ENCODE measurements at places on chromosomes 16 and 17.
A peak's percentile ranks its signal among the peaks of the same experiment; 100 is the strongest.

- DNase-seq, result no peak
Observed at GRCh38 chr17:73491648-73492047, 152.6 kb downstream of the SDK2 start.

- DNase-seq, result no peak
Observed at GRCh38 chr17:67343237-67343636, 23.1 kb downstream of the PSMD12 start.

GRCh38 chr17:9218064-9218635 lies 196.8 kb downstream of the NTN1 start:
- no peak for DNase-seq

GRCh38 chr17:57873261-57874057 lies 23.6 kb upstream of the MRPS23 start:
- no peak for DNase-seq

DNA sequence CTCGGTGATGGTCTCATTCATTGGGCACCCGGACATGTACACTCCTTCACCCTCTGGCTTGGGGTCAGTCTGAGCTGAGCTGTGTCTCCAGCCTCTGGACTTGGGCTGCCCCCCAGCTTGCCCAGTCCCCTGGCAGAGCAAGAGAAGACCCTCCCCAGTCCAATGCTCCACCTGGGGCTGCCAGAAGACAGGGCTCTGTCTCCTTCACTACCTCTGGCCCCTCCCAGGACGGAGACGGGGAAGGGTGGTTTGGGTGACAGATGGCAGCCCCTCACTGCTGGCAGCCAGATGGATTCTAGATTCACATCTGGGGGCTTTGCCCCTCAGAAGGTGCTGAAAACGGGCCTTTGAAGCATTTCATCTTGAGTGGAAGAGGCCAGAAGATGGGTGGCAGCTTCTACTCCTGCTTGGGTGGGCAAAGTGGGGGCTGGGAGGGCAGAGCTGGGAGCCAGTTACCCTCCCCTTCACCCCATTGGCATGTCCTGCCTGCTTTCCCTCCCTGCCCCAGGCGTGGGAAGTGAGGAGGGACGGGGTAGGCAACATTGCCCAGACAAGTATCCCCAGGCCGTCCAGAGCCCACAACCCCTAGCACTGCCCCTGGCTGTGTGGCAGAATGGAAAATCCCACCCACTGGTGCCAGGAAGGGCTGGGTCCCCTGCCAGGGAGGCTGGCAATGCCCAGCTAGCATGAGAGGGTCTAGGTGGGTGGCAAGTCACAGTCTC lies 13.9 kb downstream of the NGFR start:
- DNase-seq, result no peak

DNA sequence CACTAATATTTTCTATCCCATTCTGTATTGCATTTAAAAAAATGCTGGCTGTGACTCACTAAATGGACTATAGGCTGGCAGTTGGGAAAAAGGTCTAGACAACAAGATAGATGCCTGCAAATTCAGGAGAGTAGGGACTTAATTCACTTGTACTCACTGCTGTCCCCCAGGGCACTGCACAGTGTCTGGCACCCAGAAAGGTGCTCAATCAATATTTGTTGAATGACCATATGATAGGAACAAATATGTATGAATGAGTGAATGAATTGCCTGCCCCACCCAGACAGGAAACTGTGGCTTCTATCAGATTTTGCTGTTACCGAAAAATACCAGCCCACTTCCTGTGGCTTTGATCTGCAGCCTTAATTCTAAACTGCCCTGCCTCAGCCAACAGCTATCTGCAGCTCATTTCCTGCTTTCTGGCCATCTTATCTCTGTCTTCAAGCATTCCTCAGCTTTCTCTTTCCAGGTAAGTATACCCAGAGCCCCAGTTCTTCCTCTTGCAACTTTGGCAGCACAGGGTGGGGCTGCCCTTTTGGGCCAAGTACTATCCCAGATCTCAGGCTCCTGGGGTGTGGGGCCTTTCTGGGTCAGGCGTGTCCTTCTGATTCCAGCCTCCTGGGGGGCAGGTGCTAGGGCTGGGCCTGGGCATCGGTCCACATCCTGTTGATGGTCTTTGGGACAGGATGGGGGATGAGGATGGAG lies 15.3 kb upstream of the TNS4 start:
- peak; percentile 39 for DNase-seq

DNA sequence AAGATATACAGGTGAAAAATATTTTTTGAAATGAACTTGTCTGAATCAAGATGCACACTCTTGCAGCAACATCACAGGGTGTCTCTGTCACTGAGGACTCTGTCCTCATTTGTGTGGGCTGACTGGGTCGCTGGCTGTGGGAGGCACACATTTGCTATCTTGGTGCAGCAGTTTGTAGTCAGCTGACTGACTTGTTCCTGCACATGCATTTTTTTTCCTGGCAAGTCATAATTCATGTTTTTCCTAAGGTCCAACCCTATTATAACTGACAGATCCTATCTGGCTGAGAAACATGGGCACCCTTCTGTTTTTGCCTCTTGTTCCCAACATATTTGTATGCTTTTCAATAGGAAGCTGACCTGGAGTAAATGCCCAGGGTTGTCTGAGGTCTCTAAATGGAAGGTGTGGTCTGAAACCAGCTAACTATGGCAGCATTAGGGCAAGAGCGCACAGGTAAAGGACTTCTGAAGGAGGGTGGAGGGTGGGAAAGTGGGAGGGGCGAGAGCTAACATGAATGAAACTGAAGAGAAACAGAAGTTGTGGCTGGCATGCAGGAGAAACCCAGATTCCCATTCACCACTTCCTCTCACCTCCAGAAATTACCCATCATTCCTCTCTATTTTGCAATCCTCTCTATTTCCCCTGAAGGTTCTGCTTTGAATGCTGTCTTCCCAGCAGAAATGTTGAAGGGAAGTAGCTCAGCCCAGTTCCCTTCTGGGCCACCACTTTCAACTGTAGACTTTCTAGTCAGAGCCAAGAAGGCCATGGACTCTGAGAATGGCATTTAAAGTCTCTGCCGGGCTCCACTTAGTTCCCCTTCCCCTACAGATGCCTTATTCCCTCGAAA lies 166.1 kb downstream of the PRKCA start:
- no peak for DNase-seq

DNA sequence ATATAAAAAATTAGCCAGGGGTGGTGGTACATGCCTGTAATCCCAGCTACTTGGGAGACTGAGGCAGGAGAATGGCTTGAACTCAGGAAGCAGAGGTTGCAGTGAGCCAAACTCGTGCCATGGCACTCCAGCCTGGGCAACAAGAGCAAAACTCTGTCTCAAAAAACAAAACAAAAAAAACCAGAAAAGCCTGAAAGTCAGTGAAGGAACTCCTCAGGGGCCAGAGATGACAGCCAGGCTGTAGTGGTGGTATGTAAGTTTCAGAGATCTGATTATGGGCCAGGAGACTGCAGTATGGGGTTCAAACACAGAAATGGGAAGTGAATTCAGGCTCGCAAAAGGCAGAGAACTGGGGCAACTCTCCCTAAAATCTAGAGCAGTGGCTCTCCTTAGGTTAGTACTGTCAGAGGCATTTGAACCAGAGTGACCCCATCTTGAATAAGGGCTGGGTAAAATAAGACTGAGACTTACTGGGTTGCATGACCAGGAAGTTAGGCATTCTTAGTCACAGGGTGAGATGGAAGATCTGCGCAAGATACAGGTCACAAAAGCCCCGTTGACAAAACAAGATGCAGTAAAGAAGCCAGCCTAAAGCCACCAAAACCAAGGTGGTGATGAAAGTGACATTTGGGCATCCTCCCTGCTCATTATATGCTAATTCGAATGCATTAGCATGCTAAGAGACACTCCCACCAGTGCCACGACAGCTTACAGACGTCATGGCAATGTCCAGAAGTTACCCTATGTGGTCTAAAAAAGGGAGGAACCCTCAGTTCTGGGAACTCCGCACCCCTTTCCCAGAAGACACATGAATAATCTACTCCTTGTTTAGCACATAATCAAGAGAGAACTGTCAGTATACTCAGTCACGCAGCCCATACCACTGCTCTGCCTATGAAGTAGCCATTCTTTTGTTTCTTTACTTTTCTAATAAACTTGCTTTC lies 120.2 kb upstream of the XYLT1 start:
- peak; percentile 24 for DNase-seq

Data from stimulated activated CD8-positive, alpha-beta memory T cell treated with anti-CD3 and anti-CD28 coated beads, Interleukin-4, amount 100 ng/mL, for 4 hours (primary cell).